Sciatic nerve (tissue), 2 donors: ENCODE measurements at places on chromosomes 11 and 22.

DNA sequence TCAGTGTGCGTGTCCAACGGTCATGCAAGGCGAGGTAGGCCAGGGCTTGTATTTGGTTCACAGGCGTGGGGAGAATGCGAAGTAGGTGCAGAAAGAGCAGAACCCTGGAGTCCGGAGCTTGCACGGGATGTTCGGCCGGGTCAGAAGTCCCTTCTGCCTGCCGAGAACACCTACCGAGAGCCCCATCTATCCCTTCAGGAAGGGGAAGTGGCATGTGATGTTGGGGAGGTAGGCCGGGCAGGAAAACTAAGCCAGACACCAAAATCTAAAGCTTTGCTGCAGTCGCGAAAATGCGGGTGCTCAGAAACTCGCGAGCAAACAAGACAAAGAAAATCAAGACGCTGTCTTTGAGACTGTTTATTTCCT is 435 bp upstream of the TAF6L start:
- no peak for DNase-seq

- DNase-seq, result no peak
Measured at GRCh38 chr11:394034-394857, at the start of gene PKP3. Gene PKP3 (plus strand): TSS chr11:394209. CDS start chr11:394293, 84 bp downstream.

- DNase-seq, result no peak
Measured at GRCh38 chr11:32006799-32007388, 84.0 kb upstream of the RCN1 start.

- no peak for DNase-seq
Measured at GRCh38 chr11:117881217-117881616, 4.8 kb upstream of the FXYD6 start.

- no peak for DNase-seq
Measured at GRCh38 chr11:62843466-62843865, 4.1 kb upstream of the WDR74 start.

DNA sequence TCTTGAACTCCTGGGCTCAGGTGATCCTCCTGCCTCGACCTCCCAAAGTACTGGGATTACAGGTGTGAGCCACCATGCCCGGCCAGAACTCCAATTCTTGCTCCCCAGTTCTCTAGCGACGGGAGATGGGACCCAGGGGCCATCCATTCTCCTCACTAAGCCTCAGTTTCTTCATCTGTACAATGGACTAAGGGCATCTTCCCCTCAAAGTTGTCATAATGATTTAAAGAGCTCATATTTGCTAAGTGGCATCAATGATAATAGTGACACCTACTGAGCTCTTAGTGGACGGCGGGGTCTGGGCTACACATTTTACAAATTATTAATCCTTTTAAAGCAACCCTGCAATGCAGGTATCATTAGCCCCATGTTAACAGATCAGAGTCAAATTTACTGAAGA is 34.5 kb downstream of the KIAA0930 start:
- no peak for DNase-seq

DNA sequence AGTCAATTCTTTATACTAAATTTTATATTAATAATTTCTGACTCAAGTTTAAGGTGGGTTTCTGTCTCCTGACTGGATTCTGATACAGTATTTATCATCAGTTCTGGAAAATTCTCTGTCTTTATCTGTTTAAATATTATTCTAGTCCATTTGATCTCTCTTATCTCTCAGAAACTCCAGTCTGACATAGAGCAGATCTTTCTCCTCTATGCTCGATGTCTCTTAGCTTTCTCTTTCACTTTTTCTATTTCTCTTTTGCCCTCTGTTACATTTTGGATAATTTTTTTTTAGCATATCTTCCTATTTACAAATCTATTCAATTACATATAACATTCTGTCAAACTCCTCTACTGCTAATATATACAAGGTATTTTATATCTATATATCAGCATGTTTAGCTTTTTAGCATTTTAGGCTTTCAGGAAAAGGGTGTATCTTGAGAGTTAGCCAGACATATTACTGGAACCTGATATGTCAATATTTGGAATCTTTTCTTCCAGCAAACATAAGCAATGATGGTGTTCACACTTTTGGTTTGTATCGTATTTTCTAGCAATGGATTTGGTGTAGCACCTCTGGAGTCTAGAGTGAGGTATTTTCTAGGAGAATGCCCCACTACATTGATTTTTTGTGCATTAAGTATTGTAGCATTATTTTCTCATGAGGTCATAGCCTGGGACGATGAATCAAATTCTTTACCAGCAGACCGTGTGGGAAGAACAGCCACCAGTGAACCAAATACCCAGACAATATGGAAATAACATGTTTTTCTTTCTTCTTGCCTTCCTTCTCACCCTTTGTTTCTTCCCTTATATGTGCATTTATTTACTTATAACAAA is 4.1 kb upstream of the NNMT start:
- DNase-seq, result no peak

DNA sequence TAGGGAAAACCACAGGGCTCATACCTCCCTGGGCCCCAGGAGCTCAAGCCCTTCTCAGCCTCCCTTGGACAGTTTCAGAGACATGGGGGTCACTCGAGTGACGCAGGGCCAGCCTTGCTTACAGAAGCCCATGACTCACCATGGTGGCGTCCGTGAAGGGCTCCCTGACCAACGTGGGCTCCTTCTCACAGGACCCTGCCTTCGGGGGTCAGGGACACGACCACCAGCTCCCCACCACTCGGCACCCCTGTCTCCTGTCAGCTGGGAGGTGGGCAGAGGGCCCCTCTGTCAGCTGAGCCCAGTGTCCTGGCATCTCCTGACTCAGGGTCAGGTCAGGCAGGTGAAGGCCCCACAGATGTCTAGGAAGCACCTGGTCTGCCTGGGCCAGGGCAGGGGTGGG is 126.3 kb upstream of the ANO1 start:
- no peak for DNase-seq

DNA sequence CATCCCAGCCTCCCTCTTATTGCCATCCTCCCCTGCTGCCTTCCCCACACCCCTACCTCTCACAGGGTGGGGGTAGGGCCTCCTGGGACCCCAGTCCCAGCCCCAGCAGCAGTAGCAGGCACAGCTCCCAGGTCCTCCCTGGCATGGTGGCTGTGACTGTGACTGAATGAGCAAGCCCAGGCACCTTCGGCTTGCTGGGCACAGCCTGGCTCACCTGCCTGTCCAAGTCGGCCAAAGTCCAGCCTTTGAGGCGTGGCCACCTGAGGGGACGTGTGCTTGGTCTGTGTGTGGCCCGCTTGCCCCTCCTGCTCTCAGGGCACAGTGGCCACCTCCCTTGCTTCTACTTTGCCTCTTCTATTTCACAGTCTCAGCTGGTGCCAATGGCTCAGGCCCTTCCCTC is at the start of gene TREH:
TSS of gene TREH (minus strand) at position 168 of the 400 bp plus-strand sequence. CDS start at position 145, 23 bp downstream.
- peak; percentile 43 for DNase-seq

DNA sequence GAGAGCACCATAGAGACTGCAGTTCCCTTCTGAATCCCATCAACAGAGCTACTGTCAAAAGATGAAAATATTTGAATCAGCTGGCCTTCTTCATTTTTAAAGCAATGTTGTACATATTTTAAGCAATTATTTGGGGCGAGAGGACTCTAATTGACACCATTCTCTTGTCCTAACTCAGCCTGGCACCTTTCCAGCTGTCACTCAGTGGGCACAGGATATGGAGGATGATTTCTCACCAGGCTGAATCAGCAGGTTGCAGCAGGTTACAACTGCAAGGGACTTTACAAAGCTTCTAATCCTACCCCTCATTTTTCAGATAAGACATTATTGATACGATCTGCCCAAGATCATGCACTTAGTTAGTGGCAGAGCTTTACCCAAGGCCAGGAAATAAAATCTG is 11.9 kb upstream of the WT1 start:
- no peak for DNase-seq

DNA sequence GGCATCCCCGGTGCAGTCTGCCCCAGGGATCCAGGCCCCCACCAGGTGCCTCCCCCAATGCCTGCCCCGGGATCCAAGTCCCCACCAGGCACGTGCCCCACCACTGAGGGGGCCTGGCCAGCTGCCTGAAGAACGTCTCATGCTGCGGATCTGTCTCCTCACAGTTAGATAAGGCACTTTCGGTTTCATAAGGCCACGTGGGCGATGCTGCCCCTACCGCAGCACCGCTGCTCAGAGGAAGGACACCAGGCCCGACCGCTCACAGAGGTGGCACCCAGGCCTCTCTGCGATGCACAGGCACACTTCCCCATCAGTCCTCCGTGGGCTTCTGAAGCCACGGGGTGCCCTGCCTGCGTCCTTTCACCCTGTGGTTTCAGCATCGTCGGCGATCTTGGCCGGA is 68.1 kb upstream of the BID start:
- no peak for DNase-seq
